ENCODE measurements at places on chromosomes 7 and 10.

- no peak for DNase-seq
These were observed 638.2 kb upstream of the IGFBP3 start for GRCh38 chr7:46559194-46559832.

GRCh38 chr7:131010029-131010716, 276.2 kb upstream of the KLF14 start:
- DNase-seq = peak; percentile 3

DNA sequence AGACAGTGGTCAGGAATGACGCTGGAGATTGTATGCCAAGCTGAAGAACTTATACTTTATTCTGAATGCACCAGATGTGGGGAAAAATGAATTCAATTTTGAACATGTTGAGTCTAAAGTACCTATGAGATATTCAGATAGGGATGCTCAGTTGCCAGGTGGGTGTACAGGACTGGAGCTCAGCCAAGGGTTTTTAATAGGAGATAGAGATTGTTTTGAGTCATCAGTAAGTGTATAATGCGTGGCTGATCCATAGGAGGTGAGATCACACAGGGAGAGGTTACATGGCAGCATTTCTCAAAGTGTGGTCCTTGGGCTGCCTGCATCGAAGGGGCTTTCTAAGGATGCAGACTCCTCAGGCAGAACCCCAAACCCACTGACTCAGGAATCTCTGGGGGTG, 6.8 kb upstream of the HIPK2 start:
- no peak for DNase-seq

DNA sequence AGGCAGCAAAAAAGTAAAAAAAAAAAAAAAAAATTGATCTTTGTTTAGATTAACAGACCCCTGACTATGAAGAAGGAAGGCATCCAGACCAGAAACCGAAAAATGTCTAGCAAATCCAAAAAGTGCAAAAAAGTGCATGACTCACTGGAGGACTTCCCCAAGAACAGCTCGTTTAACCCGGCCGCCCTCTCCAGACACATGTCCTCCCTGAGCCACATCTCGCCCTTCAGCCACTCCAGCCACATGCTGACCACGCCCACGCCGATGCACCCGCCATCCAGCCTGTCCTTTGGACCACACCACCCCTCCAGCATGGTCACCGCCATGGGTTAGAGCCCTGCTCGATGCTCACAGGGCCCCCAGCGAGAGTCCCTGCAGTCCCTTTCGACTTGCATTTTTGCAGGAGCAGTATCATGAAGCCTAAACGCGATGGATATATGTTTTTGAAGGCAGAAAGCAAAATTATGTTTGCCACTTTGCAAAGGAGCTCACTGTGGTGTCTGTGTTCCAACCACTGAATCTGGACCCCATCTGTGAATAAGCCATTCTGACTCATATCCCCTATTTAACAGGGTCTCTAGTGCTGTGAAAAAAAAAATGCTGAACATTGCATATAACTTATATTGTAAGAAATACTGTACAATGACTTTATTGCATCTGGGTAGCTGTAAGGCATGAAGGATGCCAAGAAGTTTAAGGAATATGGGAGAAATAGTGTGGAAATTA, 19.4 kb downstream of the GATA3 start:
- DNase-seq = no peak

DNA sequence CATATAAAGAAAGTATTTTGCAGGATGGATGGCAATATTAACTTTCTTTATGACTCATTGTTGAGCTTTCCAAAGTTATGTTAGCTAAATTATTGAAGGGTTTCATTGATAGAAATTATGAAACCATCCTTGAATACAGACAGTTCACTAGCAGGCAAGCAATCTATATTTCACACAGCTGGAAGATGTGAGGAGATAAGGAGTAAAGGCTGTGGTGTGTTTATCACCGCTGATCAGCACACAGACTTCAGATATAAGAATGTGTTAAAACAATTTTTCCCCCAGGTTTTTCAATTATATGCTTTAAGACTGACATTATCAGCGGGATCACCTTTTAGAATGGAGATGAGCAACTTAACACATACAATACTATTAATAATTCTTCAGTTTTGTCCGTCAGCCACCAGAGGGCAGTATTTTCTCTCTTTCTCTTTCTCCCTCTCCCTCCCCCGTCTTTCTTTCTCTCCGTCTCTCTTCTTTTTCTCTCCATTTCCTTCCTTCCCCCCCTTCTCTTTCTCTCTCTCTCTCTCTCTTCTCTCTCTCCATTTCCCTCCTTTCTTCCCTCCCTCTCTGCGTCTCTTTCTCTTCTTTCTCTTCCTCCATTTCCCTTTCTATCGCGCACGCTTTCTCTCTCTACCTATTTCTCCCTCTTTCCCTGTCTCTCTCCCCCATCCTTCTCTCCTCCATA, 62.9 kb upstream of the FAM171A1 start:
- DNase-seq = no peak

GRCh38 chr7:130037703-130038102, 13.5 kb downstream of the ZC3HC1 start:
- no peak for DNase-seq

DNA sequence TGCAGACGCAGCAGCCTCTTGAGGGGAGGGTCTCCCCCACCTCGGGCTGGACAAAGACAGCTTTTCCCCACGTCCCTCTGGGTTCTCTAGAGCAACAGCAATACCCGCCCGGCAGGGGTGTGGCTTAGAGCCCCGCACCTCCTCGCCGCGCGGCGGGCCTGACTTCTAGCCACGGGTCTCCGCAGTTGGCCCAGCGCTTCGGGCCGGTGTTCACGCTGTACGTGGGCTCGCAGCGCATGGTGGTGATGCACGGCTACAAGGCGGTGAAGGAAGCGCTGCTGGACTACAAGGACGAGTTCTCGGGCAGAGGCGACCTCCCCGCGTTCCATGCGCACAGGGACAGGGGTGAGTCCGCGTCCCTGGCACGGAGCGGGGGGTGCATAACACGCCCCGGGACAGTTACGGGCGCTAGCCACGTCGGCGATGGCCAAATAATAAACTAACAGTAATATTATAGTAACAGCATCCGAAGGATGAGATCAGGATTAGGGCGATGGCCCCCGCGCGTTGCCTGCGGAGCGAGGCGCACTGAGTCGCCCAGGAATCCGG, 1.2 kb downstream of the CYP2E1 start:
- no peak for DNase-seq

DNA sequence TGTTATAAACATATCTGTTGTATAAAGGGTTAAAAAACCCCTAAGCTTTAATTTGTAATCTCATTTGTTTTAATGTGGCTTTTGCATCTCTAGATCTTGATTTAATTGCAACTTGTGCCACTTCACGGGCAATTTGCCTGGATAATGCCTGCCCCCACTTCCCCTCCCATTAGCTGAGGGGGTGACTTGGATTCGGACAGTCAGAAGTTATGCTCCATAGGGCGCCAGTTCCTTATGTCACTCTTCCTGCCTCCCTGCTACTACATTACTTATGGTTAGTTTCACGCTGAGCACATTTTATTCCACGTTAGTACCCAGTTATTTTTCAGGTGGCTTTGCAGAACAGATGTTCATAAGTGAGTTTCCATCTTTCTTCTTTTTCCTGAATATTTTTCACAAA, 1015.2 kb upstream of the PHF14 start:
- DNase-seq = no peak

DNA sequence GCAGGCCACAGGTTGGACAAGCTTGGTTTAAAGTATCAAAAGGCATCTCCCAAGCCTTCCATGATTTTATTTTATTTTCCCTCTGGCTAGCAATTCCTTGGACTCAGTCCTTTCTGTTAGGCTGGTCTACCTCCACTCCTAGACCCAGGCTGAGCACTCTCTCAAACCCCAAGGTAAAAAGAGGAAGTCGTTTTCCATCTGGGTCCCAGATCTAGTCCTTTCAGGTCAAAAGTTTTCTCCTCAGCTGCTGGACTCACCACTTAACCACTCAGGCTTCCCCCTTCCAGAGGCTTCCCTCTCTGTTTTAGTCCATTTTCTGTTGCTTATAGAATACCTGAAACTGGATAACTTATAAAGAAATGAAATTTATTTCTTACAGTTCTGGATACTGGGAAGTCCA, 252.3 kb upstream of the MKLN1 start:
- no peak for DNase-seq

DNA sequence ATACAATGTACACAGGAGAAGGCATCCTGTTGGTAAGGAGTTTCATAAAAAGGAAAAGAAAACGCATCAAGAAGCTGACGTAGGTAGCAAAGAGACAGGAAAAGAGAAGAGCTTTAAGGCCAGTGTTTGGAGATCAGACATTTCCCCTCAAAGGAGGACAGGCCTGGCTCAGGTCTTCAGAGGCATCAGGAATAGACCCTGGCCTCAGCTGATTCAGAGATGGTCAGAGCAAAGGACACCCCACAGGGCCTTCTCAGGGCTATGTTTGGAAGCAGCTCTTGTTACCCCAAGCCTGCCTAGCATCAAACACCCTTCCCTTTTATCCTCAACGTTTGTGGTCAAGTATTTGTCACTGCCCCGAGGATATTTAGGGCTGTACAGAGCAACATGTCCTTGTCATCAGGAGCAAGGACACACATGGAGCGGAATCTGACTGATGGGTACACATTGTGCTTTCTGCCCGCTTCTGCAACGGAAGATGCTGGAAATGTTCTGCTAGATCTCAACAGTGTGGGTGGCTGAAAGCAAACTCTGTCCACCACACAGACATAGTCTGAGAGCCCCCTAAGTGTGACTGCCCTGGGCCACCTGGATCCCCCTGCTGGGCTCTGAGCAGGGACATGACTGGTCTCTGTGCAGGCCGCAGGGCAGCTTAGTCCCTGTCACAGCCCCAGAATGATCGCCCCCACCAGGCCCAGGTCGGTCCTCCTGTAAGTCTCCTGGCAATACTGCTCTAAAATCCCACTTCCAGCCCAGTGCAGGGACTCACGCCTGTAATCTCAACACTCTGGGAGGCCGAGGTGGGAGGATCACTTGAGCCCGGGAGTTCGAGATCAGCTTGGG, 1.0 kb upstream of the ZDHHC4 start:
- no peak for DNase-seq

- no peak for DNase-seq
These were observed 137.7 kb downstream of the CNOT4 start for GRCh38 chr7:135372222-135372621.

DNA sequence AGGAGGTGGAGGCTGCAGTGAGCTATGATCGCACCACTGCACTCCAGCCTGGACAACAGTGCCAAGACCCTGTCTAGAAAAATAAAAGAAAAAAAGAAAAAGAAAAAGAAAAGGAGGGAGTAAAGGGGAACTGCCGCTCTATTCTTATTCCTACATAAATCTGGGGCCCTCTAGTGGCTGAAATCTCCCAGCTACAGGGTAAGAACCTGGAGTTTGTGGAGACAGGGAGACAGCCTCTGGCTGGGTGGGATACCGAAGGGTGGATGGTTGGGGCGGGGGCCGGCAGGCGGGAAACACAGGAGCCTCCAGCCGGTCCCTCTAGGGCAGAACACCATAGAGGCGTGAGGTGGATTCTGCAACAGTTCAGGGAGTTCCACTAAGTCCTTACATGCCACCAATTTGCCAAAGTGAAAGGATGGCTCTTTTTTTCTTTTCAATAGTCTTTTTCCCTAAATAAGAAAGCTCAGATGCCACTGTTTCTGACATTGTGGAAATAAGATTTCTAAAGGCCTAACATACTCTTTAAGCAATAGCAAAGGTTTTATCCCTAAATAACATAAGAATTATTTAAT, 117.3 kb downstream of the SVIL start:
- DNase-seq = no peak

DNA sequence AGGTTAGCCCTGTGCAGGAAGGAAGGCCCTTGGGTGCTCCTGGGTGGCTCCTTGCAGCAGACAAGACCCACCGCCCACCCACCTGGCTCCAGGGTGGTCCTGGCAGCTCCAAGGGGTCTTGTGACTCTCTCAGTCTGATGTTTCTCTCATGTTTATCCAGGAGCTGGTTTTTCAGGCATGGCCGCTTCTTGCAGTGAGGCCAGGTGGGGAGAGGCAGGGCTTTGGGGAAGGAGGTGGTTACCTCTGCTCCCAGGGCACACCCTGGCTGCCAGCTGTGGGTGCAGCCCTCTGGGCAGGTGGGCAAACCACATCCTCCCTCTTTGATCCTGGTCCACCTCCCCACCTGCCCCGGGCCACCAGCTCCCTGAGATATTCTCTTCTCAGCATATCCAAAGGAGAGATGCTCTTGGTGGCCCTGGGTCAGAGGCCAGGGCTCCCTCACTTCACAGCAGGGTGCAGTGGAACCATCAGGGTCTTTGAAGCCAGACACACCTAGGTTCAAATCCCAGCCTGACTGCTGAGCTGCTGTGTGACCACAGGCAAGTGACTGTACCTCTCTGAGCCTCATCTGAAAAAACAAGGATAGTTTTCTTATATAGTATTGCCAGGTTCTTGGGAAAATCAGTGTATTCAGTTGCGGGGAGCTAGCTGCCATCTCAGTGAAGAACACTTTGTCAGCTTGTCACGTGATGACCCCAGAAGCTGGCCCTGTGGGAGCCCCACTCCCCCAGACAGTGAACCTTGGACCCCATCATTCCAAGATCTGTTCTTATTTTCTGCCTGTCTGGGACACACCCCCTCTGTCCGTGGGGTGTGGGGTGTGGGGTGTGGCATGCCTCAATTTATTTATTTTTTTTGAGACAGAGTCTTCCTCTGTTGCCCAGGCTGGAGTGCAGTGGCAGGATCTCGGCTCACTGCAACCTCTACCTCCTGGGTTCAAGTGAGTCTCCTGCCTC, 11.5 kb downstream of the GTF2IRD1 start:
- no peak for DNase-seq

DNA sequence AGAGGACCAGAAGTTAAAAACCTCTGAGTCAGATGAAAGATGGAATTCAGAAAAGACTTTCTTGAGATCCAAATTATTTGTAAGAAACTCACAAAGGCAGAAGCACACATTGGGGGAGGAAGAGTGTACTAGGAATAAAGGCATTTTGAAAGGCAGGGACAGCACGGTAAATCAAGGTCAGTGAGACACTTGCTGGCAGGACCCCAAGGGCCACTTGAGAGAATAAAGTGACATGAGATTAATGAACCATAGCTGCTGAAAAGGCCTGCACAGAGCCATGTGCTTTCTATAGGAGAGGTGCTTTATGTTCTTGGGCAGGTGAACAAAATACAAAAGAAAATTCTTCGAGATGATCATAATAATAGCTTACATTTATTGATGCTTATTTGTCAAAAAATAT, 929.9 kb upstream of the MBL2 start:
- no peak for DNase-seq

DNA sequence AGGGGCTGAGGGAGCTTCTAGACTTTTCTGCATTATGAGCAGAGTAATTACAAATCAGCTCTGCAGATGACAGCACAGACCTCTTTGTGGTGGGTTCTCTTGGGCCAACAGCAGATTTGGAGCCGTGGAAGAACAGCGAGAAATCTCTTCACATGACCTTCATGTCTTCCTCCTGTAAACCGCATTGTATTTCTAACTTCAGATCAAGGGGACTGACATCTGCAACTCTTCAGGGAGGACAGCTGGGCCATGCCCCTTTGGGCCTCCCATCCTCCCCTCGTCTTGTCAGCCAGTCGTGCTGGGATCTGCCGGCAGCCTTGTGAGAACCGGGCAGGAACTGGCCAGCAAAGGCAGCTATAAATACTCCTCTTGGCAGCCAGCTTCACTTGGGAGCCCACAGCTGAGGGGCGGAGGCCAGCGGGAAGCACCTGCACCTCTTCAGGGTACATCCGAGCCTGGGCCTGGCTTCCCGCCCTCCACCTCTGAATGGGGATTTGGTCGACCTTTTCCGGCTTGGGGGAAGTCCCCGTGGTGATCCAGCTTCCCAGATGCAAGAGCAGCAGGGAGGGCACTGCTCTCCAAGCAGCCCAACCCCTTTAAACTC, 54.7 kb downstream of the STEAP1B start:
- DNase-seq = no peak

- no peak for DNase-seq
These were observed 45.3 kb downstream of the STARD3NL start for GRCh38 chr7:38223306-38223705.
